KBM-7 (cell line): ENCODE measurements at places on chromosomes 6 and 20.

DNA sequence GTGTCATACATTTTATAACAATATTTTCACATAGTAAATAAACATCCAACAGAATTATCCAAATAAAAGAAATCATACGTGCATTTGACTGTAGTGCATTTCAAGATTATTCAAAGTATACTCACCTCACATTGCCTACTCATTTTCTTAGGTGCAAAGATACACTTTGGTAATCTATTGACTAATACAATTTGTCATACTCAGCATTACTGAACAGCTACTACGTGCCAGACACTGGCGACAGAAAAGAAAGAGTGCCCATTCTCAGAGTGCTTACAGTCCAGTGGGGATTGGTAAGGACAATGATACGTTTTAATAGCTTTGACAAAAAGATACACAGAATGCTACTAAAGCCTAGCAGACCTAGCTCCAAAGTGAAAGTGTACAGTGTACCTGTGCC, 42.0 kb downstream of the FBXL4 start:
- DNase-seq: no peak

GRCh38 chr6:42269553-42269952, 51.9 kb upstream of the MRPS10 start:
- DNase-seq: no peak

- DNase-seq: no peak
Measured at GRCh38 chr6:10526156-10526555, 5.0 kb downstream of the GCNT2 start.

DNA sequence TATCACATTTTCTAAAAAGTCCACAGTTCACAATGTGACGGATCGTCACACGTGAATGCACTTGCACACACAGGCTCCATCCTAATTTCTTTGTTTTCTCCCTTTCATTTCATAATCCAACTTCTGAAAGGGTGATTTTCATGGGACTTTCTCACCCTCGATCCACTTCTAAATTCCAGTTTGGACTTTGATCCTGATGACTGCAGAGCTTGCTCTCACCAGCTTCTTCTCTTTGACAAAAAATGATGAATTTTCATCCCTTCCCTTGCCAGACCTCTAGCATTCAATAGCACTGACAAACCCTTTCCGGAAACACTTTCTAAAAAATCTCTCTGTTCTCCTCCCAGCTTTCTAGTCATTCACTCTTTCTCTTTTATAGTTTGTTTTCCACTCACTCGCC, 341.2 kb downstream of the SYNE1 start:
- DNase-seq: no peak

DNA sequence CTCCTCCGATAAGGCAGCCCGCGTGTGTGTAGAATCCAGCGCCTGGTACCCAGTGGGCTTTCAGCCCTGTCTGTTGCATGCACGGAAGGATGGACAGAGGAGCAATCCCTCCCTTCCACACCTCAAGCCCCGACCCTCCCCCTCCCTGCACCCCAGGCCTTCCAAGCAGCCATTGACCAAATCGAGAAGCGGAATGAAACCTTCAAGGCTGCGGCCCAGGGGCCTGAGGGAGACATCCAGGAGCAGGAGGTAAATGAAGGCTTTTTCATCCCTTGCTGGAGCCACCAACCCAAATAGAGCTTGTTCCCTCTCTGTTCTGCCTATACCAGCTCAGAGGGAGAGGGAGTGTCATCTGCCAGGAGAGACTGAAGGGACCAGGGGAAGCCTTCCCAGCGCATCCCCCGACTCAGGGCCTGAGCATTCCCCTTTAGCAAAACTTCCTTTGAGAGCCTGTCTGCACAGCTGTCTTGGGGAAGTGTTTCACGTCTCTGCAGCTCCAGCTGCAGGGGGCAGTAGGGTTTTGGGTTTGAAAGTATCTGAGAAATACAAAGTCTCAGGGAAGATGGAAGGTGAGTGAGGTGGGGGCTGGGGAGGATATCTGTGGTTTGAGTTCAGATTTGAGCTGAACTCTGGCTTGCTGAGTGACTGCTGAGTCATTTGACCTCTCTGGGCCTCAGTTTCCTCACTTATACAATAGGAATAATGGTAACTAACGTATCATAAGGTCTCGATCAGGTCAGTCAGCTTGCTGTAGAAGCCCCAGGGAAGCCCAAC, 16.1 kb downstream of the FGD2 start:
- peak; percentile 83 for DNase-seq

- DNase-seq: no peak
Measured at GRCh38 chr6:20402092-20402341, 338 bp downstream of the E2F3 start.

DNA sequence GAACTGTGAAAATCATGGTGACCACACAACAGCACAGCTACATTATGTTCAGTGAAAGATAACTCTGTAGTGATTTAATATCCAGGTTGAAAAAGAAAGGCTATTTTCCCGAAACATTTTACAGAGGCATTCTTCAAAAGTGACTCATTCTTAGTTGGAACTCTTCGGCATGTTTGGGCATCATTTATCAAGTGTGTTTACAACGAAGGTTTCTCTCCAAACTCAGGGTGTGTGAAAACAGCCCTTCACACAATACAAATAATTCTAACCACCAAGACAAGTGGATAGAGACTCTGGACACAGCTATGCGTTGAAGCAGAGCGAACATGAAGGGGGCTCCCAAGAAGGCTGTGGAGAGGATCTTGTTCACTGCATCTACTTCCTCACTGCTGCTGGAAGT, 57.6 kb downstream of the CBLN4 start:
- no peak for DNase-seq

GRCh38 chr6:30206799-30207618, 6.2 kb downstream of the TRIM26 start:
- no peak for DNase-seq

DNA sequence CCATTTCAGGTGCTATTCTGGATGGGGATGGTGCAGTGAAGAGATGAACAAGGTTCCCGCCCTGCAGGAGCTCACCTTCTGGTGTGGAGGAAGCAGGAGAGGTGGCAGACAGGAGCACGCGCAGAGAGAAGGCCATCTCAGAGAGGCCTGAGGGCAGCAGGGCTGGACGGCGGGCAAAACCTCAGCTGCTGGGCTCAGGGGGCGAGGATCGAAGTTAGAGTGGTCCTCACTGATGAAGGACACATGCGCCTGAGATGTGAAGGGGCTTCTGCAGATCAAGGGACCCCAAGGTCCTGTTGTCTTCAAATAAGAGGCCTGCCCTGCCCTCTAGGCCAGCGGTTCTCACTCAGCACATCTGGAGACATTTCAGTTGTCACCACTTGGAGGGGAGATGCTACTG, 198.4 kb upstream of the PMEPA1 start:
- DNase-seq: no peak

DNA sequence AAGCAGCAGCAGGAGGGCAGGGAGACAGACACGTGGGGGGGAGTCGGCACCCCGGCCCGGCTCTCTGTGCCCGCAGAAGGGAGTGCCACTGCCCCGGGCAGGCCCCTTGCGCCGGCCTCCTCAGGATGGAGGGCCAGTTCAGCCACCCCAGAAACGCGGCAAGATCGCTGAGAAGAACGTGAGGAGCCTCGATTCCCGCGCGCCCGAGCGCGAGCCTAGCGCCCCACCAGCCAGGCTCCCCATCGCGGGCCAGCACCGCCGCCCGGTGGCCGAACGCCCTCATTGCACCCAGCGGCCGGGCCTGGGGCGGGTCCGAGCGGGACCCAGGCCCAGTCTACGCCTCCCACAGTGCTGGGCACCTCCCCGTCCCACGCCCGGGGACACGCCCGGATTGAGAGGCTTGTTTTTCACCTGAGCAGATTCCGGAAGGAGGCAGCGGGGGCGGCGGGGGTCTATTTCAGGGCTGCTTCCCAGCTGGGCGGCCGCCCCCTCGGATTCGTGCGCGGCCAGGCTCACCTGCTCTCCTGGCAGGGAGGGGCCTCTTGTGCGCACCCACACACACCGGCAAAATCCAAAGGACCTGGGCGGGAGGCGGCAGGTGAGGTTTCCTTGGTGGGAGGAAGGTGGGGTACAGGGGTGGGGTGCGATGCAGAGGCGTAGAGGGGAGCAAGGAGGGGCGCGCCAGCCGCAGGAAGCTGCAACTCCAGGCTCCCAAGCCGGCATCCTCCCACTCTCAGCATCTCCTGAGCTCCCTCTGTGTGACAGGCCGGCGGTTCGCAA, 9.0 kb upstream of the GRM4 start:
- peak; percentile 55 for DNase-seq

DNA sequence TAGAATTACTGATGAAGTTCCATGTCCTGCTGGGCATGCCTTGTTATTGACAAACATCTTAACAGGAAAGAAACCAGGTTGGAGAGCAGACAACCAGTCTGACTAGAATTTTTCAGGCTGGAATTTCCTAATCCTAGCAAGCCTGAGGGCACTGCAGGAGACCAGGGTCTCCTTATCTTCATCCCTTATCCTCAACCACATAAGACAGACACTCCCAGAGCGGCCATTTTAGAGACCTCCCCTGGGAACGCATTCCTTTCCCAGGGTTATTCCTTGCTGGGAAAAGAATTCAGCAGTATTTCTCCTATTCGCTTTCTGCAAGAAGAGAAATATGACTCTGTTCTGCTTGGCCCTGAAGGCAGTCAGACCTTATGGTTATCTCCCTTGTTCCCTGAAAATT, 803.7 kb downstream of the GRIK2 start:
- DNase-seq: no peak

- DNase-seq: no peak
Measured at GRCh38 chr6:136059308-136059707, 190.8 kb downstream of the MTFR2 start.

DNA sequence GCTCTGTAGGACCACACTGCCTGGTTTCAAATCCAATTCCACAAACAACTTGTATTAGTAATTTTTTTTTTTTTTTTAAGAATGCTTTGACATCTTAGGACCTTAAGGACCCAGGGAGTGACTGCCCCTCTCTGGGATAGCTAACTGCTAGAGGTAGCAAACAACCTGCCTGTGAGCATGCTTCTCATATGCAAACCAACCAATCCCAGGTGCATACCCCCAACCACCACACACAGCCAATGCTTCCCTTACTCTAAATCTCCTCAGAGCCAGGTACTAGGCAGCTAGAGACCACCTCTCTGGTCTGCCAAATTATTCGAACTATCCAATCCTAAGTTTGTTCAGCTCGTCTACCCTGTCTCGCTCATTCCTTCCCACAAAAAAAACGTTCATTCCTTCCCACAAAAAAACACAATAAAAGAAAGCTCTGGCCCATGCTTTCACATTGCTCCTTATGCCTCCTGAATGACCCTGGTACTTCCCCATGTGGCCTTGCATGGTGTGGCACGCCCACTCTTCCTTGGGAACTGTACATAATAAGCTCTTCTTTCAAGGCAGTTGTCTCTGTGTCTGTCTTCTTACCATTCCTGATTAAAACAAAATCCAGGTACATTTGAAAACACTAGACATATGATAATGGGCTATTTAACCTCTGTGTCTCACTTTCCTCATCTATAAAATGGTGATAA, 6.4 kb downstream of the SERAC1 start:
- peak; percentile 45 for DNase-seq

DNA sequence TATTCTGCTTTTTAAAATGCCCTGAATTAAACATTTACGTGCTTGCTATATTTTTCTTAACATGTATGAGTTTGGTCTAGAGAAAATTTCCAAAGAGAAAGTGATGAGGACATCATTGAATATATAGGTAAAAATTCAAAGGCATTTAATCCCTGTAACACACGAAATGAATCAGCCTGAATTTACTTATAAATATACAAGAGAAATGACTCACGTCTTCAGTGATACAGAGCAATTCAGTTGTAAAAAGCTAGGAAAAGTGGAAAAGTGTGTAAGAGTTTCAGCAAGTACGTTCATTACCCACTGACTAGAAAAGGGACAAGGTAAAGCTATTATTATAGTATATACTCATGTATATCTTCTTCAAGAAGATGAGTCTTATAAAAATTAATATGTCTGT, 124.8 kb downstream of the HIVEP1 start:
- no peak for DNase-seq

DNA sequence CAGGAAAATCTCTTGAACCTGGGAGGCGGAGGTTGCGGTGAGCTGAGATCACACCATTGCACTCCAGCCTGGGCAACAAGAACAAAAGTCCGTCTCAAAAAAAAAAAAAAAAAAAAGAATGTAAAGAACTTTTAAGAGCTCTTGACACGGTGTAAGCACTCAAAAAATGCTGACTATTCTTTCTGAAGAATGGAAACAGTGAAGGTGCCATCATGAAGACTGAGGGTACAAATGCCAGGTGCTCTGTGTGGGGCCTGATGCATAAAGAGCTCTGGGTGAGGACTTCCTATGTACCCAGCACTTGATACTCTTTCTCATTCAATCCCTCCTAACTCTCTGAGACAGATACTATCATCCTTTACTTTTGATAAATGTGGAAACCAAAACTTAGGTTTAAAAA, 45.0 kb upstream of the ENPP5 start:
- DNase-seq: no peak

DNA sequence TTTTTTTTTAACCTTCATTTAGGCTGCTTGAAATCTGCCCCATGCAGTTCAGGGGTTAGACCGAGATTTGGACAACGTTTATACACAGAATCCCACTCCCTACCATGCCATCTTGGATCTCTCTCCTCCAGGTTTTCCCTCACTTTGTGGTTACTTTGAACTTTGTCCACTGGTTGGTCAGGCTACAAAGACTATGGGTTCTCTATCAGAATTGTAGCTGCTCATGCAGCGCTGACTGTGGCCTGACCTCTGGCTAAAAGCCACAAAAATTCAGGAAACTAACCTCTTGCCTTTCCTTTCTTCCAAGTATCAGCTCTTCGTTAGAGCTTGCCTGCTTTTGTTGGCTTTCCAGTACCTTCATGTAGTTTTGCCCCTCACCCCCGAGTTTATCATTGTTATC, 44.9 kb upstream of the KCNG1 start:
- DNase-seq: no peak

DNA sequence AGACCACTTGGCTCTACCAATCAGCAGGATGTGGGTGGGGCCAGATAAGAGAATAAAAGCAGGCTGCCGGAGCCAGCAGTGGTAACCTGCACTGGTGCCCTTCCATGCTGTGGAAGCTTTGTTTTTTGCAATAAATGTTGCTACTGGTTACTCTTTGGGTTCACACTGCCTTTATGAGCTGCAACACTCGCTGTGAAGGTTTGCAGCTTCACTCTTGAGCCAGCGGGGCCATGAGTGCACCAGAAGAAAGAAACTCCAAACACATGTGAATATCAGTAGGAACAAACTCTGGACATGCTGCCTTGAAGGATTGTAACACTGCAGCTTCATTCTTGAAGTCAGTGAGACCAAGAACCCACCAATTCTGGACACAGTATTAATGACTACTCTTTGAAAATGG, 89.9 kb upstream of the MBOAT1 start:
- DNase-seq: no peak

- DNase-seq: no peak
Measured at GRCh38 chr6:170269151-170269845, 21.6 kb downstream of the DLL1 start.

- DNase-seq: no peak
Measured at GRCh38 chr6:49087369-49087768, 375.7 kb downstream of the MMUT start.

- no peak for DNase-seq
Measured at GRCh38 chr6:31175971-31176370, 5.5 kb upstream of the POU5F1 start.

GRCh38 chr6:154632119-154632518, 101.1 kb upstream of the SCAF8 start:
- no peak for DNase-seq
